ENCODE measurements at places on chromosomes 7 and 10.

GRCh38 chr7:26237035-26237807 is 35.7 kb downstream of the CBX3 start:
- DNase-seq, result no peak

DNA sequence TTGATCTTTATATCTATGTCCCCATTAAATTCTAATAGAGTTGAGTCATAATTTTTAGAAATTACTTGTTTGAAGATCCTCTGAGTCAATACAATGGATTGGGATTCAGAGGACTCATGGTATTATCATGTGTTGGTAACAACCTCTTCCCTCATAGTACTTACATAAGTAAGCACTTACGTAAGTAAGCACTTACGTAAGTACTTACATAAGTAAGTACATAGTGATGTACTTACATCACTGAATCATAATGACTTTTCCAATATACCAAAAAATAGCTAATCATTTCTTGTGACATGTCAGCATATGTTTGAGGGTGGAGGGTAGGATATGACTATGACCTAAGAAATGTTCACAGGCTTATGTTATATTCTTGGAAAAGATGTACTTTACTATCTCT is 740.5 kb downstream of the SORCS1 start:
- DNase-seq, result no peak

DNA sequence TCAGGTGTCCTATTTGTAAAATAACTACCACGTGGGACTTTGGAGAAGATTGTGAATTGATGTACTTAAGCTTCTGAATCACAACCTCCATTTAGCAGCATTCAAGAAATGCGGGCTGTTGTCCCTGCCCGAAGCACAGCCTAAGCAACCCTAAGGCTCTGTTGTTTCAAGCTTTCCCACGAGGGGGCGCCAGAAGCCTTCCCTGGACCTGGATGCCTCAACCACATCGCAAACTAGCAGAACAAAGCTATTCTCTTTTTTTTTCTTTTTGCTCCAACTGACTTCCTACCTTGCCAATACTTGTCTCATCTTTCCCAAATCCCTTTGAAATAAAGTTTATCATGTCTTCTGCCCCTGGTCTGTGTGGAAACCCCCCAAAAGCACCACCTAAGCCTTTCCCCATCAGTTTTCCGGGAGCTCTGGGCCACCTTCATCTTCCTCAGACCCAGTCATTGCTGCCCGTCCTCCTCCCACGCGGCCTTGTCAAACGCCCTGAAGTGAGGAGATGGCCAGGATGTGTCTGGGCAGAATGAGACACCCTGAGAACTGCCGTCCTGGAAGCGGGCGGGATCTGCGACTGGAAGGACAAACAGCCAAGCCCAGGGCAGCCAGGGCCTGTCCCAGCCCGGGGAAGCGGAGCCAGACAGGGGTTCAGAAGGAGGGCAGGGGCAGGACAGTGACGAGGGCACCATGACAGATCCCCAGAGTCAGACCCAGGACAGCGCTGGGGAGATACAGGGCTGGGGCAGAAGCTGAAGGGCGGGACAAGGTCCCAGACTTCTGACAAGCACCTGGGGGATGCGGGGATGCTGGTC is 112.7 kb downstream of the SLIT1 start:
- DNase-seq, result peak; percentile 79

DNA sequence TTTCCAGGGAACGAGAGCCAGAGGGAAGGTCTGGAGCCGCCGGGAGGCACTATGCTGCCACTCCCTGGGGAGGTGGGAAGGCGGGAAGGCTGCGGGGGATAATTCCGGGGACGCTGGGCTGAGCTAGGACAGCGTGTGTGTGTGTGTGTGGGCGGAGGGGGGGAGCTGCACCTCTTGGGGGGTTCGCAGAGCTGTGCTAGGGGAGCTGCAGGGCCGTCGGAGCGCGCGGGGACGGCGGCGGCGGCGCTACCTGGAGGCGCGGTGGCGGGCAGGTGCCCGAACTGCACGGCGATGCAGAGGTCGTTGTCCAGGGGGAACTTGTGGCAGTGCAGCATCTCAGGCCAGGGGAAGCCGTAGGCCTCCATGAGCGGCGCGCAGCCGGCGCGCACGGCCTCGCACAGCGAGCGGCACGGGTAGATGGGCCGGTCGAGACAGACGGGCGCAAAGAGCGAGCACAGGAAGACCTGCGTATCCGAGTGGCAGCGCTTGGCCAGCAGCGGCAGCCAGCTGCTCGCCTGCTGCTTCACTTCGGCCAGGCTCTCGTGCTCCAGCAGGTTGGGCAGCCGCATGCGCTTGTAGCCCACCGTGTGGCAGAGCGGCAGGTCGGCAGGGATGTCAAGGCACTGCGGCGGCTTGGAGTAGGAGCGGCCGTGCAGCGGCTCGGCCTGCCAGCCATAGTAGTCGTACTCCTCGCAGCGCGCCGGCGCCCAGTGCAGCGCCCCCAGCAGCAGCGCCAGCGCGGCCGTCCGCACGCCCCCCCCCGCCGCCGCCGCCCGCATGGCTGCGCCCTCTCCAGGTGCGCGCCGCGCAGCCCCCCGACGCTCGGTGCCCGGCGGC is 526 bp downstream of the SFRP5 start:
- DNase-seq, result no peak

DNA sequence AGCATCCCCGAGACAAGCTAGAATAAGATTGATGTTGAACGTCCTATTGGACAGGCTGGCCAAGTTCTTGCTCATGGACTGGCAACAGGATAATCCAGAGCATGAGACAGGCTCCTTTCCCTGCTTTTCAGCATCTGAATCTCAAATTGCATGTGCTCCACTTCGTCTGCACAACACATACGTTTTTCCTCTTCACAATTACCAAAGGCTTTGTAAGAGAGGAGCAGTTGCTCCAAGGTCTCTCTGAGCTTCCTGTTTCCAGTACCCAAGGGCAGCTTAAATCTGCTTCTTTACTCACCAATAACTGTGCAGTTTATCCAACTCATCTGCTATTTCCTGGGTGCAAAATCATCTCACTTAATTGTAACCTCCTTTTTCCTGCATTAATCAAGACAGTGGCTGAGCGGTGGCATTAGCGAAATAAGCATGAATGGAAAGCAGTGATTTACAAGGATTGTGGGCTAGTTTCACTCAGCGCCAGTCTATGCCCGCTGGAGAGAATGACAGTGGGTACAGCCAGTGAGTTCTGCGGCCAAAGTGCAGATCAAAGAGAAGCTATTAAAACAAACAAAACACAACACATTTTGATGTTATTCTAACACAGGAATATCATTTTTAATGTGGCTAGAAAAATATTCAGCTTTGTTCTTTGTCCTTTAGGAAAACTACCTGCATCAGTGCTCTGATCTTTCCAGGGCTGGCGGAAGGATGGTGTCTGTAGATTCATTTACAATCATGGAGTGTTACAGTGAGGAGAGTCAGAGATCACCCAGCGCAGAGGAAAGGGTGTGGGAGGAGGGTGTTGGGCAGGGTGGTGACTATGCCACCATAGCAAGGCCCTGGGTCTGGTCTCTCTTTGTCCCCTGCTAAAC is 79.8 kb downstream of the CHN2 start:
- peak; percentile 70 for DNase-seq

- DNase-seq, result no peak
Measured at GRCh38 chr7:22200238-22200637, 156.7 kb downstream of the RAPGEF5 start.

DNA sequence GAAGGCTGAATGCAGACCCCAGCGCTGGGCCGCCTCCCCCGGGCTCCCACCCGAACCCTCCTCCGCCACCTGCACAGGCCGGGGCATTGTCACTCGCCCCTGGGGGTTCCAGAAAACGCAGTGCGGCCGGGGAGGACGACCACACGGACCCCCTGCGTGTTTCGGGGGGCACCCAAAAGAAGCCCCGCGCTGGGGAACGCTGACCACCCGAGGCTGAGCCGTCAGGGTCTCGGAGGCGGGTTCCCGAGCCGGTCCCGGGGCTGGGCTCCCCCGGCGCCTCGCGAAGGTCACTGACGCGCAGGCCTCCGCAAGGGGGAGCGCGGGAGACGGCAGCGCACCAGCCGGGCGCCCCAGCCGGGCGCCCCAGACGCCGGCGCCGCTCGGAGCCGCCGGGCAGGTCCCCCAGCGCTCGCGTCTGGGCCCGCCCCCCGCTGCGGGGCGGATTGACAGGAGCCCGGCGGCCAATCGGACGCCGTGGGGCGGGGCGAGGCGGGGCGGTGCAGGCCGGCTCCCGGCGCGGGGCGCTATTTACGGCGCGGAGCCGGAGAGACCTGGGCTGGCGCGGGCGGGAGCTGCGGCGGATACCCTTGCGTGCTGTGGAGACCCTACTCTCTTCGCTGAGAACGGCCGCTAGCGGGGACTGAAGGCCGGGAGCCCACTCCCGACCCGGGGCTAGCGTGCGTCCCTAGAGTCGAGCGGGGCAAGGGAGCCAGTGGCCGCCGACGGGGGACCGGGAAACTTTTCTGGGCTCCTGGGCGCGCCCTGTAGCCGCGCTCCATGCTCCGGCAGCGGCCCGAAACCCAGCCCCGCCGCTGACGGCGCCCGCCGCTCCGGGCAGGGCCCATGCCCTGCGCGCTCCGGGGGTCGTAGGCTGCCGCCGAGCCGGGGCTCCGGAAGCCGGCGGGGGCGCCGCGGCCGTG is at the start of gene BAMBI:
Gene BAMBI (plus strand): TSS at position 554 of the 920 bp plus-strand sequence. CDS start 377 bp downstream, outside the sequence.
- peak; percentile 66 for DNase-seq

GRCh38 chr10:102120991-102121738 is 997 bp upstream of the LDB1 start:
- DNase-seq, result peak; percentile 64

GRCh38 chr10:58384095-58384494 is 1.1 kb upstream of the TFAM start:
- DNase-seq, result no peak

GRCh38 chr7:127578036-127578684 is 7.2 kb downstream of the GCC1 start:
- DNase-seq, result no peak

GRCh38 chr10:109977382-109977806 is 30.4 kb upstream of the ADD3 start:
- DNase-seq, result no peak

- DNase-seq, result no peak
Measured at GRCh38 chr7:127715901-127716300, 63.9 kb downstream of the SND1 start.
